Brain (organoid and tissue), 16 donors: ENCODE measurements at places on chromosomes 4 and X.

- DNase-seq: no peak
These were observed 183.9 kb downstream of the OR13H1 start for GRCh38 chrX:131727778-131728177.

DNA sequence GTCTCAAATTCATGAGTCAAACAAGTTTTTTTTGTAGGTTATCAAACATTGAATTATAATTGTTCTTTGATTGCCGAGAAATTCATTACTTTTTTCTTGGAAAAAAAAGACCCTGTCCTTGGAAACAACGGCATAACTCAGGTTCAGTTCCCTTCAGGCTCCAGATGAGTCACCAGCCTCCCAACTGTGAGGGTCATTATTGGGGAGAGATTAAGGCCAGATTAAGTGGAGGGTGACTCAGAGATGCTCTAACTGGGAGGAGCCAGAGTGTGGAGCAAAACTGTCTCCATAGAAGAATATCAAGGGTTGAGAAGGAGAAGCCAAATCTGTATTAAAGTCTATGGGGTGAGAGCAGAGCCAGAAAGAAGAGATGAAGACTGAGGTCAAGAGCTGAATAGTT is 9.6 kb downstream of the ADGRG4 start:
- DNase-seq: no peak

DNA sequence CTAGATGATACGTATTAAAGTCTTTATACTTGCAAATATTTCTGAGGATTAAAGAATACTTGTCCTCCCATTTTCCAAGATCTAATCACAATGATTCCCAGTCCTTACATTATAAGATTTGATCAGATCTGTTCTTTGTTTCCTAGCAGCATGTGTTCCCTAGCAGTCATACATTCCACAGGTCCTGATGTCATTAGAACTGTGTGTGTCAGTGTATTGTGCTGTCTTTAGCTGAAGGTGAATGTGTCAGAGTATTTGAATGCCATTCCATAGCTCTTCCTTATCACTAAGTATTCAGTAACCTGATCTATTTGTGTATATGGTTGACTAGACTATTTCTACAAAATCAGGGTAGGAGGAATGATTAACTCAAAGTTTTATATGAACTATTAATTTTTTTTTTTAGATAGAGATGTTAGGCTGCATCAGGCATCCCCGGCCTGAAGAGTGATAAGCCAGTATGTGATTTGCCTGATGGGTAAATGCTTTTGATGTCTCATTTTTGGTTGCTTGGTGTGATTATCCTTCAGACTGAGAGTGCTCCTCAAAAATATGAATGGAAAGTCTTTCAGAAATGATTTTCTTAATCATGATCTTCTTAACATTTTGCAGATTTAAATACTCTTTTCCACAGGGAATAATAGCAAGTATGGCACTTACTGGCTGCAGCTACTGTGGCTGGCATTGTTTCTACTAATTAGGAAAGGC is 4.4 kb downstream of the ADGRL3 start:
- DNase-seq: peak; percentile 56

- no peak for DNase-seq
These were observed 314.5 kb upstream of the HS3ST1 start for GRCh38 chr4:11743236-11743635.

DNA sequence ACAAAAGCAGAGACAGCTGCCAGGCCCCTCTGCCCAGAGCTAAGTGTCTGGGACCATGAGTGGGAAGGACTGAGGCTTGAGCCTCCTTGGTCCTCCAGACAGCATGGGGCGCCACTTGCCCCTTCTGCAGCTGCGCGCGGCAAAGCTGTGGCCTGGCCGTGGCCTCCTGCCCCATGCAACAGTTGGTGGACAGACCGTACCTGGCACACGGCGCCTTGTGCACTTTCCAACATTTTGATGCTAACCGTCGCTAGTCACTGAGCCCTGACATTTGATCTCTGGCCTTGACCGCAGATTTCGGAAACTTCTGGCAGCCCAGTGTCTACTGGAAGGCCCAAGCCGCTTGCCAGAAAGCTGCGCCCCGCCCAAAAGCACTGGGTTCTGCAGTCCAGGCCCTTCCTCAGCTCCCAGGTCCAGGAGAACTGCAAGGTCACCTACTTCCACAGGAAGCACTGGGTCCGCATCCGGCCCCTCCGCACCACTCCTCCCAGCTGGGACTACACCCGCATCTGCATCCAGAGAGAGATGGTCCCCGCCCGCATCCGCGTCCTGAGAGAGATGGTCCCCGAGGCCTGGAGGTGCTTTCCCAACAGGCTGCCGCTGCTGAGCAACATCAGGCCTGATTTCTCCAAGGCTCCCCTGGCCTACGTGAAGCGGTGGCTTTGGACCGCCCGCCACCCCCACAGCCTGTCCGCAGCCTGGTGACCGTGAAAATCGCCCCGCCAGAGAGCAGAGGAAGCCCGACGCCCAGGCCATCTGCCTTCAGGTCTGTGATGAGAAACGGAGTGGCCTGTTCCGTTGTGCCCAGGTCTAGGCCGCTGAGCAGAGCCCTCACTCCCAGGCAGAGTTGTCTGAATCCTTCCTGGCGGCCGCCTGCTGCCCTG is 35.3 kb upstream of the CA5B start:
- DNase-seq: no peak
